ENCODE measurements at places on chromosomes 11 and 22.

GRCh38 chr11:11119917-11120316 lies 233.1 kb downstream of the CSNK2A3 start:
- no peak for DNase-seq

DNA sequence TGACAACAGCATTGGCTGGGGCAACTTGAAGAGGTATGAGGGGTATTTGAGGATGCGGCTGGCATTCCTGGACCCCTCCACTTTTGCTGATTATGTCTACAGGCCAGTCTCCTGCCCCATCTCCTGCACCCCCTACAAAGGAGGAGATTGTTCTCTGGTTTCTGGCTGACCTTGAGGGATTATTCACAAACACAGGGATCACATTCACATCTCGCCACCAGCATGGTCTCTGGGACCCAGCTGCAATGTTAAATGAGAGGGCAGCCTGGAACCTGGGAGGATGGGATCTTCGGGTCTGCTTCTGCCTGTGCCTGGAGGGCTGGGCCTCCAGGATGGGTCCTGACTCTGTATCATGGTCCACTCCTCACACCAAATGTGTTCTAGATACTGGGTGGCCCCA lies 32.8 kb upstream of the MYEOV start:
- DNase-seq, result no peak

DNA sequence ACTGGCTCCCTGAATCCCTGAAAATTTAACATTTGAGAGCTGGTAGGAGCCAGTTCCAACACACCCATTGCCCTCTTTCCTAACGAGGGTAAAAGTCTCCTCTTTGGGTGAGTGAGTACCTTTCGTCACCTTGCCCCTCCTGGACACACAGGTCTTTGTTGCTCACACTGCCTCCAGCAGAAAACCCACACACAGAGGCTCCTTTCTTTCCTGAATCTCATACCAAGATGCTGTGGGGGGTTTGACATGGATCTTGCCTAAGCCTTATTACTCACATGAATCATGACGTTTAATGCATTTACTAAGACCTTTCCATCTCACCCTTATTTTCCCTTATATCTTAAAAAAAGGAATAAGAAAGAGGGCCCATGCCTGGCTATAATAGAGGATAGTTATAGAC lies 53.0 kb downstream of the PARVA start:
- no peak for DNase-seq

DNA sequence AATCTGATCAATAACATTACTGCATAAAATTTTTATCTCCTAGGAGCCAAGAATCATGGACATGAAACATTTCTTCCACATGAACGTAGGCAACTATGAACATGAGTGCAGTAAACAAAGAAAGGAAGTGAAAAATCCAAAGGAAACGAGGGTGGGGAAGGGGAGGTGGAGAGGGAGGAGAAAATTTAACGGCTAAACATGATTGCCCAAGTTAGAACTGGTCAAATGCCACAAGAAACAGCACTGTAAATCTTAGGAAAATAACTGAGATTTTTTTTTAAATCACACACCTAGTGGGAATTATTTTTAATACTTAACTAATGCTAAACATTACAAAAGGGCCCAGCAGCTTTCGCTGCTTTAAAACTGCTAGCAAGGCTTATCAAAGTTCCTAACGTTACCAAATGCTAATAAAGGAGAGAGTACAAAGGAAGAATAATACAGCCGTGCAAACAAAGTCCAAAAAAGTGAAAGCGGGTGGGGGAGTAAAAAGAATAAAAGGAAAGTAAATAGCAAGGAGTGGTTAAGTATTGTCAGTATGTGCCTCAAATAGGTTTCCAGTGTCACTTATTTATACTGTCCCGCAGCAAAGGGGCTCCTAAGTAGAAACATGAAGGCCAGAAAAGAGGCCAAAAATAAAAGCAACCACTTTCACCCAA lies 13.7 kb downstream of the NARS2 start:
- no peak for DNase-seq

DNA sequence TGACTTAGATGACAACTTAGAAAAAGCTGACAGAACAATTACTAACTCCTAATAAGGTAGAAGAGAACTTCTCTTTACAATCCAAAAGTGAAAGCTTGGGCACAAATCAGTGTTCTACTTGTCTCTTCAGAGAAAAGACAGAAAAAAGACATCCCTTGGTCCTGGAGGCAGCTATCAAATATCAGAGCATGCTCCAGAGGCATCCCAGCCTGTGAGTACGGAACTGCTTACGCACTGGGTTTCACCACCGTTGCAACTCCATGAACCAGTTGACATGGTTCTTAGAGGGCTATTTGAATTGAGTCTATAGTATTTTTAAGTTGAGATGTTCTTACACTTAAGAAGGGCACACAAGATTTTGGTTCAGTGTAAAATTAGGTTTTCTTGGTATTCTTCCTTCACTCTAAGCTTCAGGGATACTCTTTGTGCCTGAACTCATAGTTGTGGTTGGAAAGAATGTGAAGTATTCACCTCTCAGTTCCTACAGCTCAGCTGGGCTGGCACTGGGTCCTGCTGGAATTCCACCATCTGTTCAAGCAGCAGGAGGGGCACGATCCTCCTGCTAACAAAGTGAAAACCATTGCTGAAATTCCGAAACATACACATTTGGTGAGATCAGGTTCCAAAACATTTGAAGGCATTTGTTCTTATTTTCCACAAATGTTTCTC lies 6.3 kb downstream of the AKIP1 start:
- DNase-seq, result no peak

- no peak for DNase-seq
These were observed 519.5 kb downstream of the OPCML start for GRCh38 chr11:133012803-133013202.

DNA sequence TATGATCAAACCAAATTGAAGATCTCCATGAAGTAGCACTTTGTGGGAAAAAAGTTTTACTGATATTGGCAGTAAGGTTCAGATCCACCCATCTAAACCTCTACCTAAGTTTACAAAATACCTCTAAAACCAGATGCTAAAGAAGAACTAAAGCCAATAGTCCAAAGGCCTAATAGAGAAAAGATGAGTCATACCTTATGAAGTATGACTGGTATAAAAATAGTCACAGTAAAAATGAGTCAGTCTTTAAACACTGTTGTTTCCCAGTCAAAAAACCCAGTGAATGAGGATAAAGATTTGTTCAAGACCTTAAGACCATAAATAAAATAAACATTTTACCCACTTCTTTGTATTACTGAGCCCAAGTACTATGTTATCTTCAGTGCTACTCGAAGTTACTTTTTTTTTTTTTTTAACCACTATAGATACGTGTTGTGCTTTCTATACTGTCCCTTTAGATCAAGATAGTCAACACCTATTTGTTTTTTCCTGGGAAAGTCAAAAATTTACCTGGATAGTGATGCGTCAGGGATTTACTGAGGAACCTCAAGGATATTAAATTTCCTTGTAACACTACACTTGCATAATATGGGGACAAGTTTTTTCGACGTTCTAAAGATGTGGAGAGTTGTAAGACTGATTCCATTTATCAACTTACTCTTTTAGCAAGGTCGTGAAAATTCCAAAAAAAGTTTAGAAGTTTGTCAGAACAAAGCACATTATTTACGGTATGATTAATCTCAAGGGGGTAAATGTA lies 87.3 kb downstream of the CCDC73 start:
- no peak for DNase-seq

DNA sequence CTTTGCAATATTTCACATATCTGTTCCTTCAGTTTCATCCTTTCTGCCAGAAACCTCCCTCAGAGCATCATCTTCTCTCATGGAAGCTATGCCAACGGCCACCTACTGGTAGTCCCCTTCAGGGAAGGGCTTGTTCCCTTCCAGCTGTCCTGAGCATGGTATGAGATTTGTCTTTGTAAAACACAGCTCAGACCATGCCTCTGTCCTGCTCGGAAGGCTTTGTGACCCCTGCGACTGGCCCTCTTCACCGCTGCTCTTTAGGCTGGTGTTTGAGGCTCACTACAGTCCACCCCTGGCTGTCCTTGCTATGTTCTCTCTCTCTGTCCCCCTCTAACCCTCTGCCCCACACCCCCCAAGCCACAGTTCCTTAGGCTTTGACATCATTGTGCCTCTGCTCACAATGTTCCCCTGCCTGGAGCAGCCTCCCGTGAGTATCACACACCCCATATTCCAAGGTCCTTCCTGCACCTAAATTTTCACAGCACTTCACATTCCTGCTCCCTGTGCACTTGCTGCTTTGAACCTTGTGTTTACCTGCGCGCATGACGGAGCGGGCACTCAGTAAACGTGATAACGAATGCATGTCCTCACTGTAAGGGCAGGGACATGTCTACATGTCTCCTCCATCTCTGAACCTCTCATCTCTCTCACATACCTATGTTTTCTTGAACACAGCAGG lies 24.0 kb upstream of the ACER3 start:
- no peak for DNase-seq

GRCh38 chr11:29173660-29174062 lies 843.2 kb downstream of the KCNA4 start:
- no peak for DNase-seq

DNA sequence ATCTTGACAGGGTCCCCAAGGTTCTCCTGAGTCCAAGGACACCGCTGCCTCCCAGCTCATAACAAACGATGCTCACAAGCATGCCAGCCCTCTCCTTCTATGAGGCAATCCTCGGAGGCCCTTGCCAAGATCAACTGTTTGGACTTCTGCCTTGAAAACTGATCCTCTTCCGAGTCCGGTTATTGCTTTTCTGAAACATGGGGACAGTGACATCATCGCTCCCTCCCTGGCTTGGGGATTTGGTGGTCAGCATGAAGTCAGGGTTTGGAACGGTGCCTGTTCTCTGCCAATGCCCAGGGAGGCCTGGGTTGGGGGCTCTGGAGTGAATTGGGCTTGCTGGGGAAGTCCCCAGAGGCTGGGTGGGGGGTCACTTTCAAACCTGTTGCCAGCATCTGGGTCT lies 149.3 kb downstream of the FBXO7 start:
- no peak for DNase-seq

DNA sequence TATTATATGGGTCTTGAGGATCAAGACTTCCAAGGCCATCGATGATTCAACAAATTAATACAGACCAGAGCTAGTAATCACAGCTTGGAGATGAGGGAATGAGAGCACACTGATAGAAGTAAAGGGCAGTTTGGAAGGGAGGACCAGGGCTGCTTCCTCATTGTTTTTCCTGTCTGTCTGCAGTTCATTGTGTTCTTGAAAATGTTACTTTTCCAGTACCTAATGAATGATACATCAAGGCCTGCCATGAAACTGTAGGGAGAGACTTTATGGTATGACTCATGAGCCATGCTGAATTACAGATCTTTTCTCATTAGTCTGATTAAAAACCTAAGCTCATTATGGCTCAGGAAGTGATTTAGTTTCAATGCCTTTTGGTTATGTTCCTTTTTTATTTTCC lies 855.6 kb downstream of the KCNA4 start:
- no peak for DNase-seq

GRCh38 chr11:2779981-2780849 lies 80.4 kb upstream of the KCNQ1OT1 start:
- DNase-seq, result no peak

DNA sequence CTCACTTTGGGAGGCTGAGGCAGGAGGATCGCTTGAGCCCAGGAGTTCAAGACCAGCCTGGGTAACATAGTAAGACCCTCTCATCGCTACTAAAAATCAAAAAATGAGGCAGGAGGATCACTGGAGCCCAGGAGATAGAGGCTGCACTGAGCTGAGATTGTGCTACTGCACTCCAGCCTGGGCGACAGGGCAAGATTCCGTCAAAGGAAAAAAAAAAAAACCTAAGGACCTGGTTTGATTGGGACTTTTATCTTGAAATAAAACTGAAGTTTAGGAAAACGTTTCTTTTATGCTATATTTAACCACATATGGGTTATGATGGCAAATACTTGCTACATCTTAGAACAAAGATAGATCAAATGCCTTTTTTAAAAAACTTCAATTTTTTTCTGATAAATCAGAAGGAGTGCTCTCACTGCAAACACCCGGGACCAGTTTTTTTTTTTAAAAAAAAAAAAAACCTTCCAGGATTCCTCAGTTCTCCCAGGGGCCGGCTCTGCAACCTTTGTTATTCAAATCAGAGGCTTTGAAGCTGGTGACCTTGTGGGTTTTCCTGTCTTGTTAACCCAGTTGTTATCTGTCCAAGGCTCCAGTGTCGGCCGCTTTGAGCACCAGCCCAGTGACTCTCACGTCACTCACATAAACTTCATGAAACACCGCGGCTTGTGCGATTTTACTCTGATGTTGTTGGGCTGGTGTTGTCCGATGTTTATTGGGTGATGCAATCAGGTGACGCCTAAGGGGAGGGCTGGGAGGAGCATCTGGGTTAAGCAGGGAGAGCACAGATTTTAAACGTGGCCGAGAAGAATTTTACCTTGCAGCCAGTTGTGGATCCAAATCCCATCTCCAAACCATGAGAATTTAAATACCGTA lies 24.7 kb upstream of the SLC22A12 start:
- DNase-seq, result no peak

DNA sequence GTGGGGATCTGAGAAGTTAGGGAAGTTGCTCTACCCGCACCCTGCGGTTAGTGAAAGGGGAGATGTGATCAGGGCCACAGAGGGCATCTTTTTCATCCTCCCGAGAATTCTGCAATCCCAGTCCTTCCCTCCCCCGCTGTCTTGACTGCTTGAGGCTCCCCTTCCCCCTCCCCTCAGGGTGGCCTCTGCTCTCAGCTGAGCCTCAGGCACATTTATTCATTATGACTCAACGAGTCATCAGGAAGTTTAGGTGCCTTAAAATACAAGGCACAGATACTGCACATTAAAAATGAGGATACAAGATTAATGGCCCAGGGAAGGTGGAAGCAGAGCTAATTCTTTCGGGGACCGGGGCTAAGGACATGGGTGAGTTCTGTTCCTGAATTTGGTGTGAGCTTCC lies 104.0 kb downstream of the CACNA1I start:
- no peak for DNase-seq

GRCh38 chr11:32630844-32631243 lies 47.2 kb downstream of the EIF3M start:
- no peak for DNase-seq

Data from nucleus accumbens (tissue), 56 donors.